Cardiac septum (tissue), 1 donor: ENCODE measurements at places on chromosomes 16 and 17.

DNA sequence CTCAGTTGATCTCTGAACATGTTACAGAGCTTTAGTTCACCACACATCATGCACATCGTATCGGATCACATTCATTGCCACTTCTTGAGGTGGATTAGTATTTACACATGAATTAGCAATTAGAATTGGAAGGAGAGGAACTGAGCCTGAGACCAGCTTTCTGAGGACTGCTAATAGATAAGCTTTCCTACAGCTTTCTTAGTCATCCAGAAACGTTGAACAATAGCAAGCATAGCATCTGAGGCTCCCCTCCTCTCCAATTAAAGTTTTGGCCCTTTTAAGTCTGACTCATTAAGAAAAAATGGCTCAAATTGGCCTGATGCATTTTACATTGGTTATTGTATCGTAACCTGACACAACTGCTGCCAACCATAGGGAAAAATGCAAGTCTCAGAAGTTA is 1130.4 kb downstream of the CDH8 start:
- DNase-seq = no peak

DNA sequence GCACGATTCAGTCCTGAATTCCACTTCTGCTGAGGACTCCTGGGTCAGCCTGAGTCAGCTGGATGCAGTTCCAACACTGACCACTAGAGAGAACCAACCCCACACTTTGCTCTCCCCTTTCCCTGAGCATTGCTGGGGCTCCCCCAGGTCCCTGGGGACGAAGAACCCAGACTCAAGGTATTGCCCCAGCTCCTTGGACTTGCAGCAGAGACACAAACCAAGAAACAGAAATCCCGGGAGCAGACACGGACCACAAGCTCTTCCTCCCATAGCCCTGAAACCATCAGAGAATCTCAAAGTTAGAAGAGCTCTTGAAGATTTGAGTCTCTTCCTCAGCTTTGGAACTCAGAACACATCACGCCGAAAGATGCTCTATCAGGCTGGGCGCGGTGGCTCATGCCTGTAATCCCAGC is 678 bp upstream of the GH1 start:
- no peak for DNase-seq

DNA sequence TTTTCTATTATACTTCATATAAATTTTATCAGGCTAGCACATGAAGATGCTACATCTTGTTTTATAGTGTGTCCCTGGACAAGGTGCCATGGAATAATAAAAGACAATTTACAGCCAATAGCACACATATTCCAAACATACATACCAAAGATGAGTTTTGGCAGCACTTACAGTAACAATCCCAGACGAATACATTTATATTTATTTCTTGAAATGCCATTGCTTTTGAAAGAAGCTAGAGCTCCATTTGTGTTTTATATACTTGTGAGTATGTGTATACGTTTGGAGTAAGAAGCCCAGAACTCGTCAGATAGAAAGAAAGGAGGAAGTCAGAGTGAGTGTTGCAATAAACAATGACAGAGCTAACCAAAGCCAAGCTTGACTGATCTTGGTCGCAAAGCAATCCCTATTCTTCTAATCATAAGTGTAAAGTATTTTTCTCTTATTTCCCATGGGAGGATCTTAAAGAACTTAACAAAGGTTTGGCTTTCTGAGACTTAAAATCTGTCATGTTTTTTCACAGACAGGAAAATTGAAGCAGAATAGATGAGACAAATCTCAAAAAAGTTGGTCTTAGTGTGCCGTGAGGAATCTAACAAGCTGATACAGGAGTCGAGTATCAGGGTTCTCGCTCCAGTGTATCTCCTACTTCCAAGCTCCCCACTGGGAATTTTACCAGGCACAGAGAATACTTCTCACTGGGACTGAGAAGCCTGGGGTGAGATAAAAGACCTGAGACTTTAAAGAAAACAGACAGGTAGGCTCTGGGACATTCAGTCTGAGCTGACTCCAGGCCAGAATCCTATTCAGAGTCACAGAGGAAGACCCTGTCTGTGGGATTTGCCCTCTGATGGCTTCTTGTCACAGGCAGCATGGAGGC is 175.4 kb downstream of the AATF start:
- no peak for DNase-seq

DNA sequence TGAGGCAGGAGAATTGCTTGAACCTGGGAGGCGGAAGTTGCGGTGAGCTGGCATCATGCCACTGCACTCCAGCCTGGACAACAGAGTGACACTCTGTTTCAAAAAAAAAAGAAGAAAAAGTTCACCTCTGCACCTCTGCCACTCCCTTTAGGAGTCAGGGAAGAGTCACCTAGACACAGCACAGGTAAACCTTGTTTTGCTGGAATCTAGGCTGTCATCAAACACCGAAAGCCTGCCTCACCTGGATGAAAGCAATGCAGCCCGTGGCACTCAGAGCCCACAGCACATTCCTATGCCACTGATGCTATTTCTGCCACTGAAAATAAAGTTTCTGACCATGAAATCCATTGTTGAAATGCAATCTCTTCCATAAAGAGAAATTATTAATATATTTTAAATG is 22.2 kb downstream of the CFAP52 start:
- no peak for DNase-seq

DNA sequence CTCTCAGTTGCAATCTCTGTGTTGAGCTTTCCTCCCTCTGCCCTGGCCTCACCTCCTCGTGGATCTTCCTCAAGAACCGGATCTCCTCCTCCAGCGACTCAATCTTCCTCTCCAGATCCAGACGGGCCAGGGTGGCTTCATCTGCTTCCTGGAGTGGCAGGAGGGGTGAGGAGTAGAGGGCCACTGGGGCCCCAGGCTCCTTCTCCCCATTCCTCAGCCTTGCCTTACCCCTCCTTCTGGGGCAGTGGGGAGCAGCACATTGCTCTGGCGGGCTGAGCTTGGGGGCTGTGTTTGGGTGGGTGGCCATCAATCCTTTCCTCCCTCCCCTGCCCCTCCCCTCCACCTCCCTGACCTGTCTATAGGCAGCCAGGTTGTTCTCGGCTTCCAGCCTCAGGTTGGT is 1.6 kb downstream of the GFAP start:
- DNase-seq = peak; percentile 43

DNA sequence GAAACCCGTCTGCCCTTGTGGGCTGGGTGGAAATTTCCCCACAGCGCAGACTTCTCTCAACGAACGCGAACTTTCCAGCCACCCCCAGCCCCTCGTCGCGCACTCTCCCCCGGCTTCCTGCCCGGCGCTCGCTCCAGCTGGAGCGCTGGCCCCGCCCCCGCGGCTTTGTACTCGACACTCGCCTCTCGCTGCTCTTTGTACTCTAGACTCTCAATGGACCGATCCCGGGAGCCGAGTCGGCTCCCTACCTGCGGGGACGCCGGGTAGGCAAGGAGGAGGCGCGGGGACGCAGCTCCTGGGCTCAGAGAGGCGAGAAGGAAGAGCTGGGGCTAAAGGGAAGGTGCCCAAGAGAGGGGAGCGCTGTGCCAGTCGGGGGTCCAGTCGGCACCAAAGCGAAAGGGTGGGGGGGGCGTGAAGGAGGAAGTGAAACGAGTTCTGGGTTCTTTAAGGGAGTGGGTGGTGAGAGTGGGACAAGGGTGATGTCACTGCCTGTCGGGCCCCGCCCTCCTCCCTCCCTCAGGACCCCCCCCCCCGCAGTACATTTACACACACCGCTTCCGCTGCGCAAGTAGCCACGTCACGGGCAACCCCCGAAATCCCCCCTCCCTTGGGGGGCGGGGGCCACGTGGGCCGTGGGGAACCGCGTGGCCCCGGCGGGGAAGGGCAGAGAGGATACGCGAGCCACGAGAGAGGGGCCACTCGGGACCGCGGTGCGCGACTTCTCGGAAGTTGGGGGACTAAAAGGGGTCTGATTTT is 9.7 kb downstream of the KDM6B start:
- DNase-seq = peak; percentile 92

DNA sequence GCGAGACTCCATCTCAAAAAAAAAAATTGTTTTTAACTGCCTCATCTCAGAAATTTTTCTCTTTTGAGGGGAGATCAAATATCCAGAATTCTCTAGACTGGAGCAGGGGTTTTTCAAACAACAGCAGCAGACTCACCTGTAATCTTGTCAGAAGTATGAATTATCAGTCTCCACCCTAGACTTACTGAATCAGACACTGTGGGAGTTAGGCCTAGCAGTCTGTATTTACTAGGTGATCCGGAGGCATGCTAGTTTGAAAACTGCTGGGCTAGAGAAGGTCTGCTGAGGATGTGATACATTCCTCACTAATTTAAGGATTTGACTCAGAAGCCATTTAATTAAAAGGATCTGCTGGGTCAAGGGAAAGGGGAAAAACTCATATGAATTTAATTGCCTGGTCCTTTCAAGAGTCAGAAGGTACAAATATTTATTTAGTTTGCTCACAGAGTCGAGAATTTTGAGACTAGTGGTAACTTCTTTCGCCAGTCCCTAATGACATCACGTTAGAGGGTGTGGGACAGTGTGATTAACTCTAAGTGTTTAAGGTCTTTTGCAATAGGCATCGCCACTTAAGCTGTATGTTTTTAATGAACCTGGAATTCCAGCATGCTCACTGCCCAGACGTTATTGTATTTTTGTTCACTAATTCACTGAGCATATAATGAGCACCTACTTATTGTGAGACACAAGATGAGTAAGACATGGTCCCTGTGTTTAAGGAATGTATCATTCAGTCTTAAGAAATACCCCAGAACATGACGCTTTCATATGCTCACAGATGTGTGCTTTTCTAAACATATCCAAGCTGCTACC is 14.2 kb downstream of the ATP6V0A1 start:
- DNase-seq = no peak

GRCh38 chr16:84742641-84743092 is 42.9 kb downstream of the USP10 start:
- DNase-seq = no peak

- peak; percentile 94 for DNase-seq
These were observed 5.8 kb downstream of the TRIM25 start for GRCh38 chr17:56908001-56908542.

DNA sequence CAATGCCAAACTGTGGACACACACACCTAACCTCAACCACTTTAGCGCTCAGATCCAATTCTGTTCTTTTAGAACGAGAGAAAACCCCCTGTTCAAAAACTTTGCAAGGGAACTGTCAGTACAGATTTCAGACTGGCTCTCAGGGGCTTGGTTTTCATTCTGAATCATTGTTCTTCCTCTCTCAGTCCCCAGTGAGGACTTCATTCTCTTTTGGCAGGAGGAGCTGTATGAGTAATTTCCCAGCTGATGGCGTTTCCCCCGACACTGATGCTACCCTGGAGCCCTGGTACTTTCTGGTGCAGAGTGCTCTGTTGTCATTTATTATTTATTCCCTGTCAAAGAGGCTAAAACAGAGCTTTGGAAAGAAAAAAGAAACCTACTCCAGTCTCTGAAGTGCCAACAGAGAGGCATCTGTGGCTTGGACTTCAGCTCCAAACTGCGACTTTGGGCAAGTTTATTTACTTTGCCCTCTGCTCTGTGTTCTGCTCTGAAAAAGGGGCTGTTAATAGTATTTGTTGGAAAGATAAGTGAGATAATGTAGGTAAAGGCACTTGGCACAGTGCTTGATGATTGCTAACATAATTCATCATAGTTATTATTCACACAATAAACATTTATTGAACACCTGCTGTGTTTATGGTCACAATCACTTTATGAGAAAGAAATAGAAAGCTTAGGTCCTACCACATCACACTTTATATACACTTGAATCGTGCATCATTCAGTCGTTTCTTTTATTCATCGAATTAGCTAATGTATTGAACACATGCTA is 28.3 kb downstream of the ETV4 start:
- DNase-seq = no peak

DNA sequence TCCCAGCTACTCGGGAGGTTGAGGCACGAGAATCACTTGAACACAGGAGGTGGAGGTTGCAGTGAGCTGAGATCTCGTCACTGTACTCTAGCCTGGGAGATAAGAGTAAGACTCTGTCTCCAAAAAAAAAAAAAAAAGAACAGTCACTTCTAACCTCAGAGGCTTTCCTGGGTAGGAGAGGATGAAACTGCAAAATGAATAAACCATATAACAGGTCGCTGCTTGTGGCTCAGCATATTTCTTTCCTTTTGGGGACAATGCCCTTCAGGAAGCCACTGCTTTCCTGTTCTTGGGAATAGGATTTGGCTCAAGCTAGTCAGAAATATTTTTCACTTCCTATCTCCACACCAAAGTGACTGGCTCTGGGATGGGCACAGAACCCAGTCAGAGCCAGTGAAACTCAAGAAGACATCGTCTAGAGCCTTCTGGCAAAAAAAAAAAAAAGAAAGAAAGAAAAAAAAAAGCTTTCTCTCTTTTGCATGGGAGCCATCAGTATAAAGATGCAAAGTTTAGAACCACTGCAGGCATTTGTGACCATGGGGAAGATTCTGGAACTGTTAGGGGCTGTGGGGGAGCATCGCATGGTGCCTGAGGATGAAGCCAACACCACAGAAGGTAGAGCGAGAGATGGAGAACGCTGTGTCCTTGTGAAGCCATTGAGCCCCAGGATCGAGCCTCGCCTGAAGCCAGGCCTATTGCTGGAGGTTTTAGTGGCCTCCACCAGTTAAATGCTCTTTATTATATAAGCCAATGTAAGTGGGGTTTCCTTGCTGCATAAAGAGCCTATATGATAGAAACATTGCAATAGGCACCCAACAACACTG is 71.8 kb upstream of the MRTFB start:
- no peak for DNase-seq

- DNase-seq = peak; percentile 74
These were observed 8.1 kb downstream of the SLC5A11 start for GRCh38 chr16:24853830-24854229.

GRCh38 chr17:46108550-46109110 is 84.6 kb downstream of the KANSL1 start:
- DNase-seq = no peak

- DNase-seq = peak; percentile 90
These were observed 1.8 kb upstream of the C1QTNF8 start for GRCh38 chr16:1097800-1098199.
